ENCODE measurements at places on chromosomes 2 and 18.

GRCh38 chr18:62118328-62118727 lies 68.5 kb downstream of the PIGN start:
- no peak for DNase-seq

DNA sequence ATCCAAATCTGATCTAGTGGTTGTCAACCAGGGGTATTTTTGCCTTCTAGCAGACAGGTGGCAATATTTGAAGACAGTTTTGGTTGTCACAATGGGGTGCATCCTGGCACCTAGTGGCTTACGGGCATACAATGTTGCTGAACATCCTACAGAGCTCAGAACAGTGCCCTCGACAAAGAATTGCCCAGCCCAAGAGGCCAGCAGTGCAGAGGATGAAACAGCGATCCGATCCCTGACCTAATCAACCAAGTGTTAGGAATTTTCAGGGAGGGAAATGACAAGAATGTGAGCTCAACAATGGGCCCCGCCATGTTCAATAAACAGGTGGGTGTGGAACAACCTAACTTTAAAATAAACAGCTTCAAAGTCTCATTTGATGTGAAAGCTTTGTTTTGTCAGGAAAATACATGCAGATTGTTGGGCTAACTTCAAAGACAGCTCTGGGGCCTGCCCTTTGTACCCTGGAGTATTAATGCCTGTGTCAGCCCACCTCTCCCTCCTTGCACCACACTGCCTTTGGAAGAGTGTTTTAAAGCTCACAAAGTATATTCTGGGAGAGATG lies 22.5 kb upstream of the SCYGR5 start:
- DNase-seq: no peak

- DNase-seq: no peak
Observed at GRCh38 chr2:132583666-132584360, 86.2 kb downstream of the LYPD1 start.

- DNase-seq: no peak
Observed at GRCh38 chr2:208006337-208006736, 19.0 kb downstream of the PLEKHM3 start.

- no peak for DNase-seq
Observed at GRCh38 chr2:102778260-102778659, 16.4 kb downstream of the TMEM182 start.

DNA sequence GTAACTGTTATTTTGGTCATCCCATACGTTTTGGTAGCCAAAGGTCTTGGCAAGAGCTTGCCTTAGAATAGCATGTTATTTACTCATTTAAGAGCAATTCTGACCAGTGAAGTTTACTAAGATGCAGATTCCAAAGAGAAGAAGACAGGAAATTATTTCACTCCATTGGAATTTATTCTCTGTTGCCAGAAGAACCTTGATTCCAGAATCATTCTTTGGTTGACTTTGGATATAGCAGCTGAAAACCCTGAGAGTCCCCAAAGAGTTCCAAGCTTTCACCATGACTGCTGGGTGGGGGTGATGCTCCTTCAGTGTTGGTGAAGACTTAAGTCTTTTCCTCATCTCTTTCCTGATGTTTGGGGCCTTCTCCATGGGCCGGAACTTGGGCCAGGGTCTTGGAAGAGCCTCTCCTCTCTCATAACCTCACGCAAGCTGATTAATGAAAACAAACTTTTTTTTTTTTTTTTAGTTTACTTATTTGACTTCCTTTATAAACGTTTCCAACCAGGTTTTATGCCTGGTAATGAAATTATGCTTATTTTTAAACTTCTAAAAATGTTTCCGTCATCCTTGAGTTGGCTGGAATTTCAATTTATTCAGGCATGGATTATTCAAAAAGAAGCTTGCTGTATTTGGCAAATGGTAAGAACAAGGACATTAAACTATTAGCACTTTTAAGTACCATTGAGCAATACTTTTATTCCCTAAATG lies 192.0 kb downstream of the MTX2 start:
- DNase-seq: no peak

DNA sequence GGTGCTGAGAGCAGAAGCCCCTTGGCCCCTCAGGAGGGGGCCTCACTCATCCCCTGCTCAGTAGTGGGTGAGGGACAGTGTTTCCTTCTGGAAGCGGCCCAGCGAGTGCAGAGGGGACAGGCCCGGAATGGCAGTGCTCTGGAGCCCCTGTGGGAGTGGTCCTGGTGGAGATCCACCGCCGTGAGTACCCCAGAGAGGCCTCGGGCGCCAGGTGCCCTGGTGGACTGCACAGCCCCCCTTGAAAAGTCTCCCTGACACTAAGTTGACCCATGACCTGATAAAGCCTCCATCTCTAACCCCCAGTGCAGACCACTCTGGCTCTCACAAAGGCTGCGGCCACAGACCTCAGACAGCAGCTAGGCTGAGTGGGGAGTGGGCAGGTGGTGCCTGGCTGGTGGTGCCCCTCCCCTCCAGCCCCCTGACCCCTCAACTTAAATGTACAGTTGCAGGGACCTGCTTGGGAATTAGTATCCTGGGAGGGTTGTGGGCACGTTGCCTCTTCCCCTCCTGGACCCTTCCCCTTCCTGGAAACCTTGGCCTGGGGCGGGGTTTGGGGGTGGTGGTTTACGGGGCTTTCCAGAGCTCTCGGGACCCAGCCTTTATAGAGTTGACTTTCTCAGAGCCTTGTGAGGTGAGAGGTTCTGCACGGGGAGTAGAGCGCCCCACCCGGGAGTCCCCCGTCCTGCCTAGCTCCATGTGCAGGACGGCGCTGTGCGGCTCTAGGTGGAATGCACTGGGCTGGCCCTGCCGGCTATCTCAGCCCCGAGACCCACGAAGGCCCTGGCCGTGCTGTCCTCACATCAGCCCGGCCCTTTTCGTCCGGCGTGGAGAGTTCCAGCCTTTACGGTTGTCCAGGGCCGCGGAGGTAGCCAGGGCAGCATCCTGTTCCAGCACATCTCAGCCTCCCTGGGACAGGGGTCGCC lies 62.7 kb downstream of the RTP5 start:
- no peak for DNase-seq

- DNase-seq: peak; percentile 15
Observed at GRCh38 chr18:28766027-28766426, 589.1 kb upstream of the CDH2 start.

DNA sequence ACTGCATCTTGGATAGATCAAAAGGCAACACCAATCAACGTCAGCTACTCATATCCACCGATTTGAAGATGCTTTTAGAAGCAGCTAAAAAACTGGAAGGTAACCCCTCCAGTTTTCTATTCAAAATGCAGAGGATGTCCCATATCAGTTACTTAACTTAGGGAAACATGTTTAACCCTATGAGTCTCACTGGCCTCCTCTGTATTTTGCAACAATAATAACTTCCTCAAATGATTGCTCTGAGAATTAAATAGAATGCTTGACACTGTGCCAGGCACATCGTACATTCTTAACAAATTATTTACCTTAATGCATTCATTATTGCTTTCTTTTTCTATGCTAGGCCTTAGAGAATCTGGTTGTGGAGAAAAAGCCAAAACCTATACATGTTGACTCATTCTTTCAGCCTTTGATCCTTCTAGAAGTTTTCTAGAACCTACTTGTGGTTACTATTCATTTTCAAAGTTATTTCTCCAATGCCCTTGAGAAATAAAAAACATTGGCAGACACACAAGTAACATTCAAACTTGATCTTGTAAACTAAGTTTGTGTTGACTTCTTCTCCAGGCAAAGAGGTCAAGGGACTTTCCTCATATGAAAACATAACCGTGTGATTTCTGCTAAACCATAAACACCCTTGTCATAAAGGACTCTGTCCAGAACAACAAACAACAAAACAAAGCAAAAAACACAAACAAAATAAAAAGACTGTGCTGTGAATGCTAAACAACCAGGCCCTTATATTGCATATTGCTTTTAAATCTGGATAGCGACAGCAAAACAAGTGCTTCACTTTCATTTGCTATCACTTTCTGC lies 4.6 kb downstream of the DOCK10 start:
- DNase-seq: no peak

DNA sequence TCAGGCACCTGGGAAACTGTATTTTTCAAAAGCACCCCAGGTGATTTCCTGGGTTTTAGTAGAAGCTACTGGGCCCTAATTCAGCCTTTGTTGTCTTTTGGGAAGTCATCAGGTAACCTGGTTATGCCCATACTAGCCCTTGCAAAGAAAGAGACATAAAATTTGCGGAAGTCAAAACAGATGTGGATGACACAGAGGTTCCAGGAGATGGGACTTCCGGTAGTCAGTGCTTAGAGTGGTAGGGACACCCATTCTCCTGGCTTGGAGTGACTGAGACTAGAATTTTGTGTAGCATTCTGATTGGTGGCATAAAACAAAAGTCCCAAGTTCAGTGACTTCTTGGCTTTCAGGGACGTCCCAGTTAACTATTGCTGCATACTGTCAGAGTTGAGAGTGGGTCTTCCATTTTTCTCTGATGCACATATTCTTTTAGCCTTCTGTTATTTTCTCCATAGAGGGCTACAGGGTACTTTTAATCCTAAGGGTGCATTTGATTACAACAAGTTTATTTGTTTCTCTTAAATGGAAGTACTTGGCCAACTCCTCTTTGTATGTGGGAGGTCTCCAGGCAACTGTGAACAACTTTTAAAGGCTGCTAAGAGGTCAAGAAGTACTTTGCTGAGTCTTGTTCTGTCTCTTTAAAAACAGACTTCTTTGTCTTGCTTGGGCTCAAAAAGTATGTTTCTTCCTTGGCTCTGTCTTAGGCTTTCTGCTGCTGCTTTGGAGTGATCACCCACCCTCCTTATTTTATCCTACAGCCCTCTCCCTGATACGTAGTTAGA lies 8.8 kb downstream of the NAB1 start:
- DNase-seq: peak; percentile 26

GRCh38 chr18:70082430-70082829 lies 123.1 kb downstream of the RTTN start:
- DNase-seq: no peak

DNA sequence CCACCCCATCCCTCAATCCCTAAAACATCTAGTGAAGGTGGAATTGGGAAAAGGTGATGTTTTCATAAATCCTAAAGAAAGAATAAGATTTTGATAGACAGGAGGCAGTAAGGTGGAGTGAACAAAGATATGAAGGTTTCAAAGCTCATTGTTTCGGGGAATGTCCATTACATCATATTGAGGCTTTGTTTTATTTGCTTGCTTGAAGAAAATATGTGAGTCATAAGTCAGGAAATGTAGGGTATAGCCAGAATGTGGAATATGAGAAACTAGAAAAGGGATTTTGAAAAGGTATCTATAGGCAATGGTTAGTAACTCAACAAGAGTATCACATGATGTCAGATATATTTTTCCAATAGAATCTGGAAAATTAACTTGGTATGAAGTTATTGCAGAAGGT lies 1178.5 kb upstream of the ACVR2A start:
- DNase-seq: no peak

DNA sequence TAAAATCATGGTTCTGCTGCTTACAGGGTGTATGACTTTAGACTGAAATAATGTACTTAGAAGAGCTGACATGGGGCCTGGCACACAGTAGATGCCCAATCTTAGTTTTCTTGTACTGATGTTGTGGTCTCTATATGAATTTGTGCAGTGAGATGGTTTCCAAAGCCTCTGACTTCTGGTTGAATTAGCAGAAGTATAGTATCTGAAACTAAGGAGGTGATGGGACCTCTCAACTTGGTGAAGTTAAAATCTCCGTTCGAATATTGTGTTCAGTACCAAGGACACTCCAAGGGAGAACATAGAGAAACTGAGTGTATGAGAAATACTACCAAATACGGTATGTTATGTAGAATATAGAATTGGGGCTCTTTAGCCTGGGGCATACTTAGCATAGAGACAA lies 120.9 kb downstream of the ANTXR1 start:
- no peak for DNase-seq

- DNase-seq: peak; percentile 93
Observed at GRCh38 chr2:42810121-42810970, 18.0 kb upstream of the HAAO start.

GRCh38 chr2:7379799-7380198 lies 462.6 kb downstream of the RNF144A start:
- DNase-seq: no peak

DNA sequence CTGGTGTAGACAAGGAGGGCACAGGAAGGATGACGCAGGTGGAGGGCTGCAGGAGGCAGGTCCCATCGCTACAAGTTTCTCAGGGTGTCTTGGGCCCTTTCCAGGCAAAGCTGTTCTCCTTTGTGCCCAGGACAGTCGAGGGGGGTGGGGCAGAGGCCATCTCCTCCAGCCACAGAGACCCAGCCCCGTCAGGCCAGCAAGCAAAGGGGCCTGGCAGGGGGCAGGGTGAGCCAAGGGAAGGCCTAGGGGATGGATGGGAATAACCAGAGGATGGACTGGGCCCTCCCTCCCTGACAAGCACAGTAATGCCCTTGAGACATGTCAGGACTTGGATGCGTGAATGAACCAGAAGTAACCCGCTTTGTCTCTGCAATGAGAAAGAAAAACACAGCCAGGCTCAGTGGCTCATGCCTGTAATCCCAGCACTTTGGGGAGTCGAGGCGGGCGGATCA lies 6.3 kb downstream of the TCF23 start:
- DNase-seq: no peak

DNA sequence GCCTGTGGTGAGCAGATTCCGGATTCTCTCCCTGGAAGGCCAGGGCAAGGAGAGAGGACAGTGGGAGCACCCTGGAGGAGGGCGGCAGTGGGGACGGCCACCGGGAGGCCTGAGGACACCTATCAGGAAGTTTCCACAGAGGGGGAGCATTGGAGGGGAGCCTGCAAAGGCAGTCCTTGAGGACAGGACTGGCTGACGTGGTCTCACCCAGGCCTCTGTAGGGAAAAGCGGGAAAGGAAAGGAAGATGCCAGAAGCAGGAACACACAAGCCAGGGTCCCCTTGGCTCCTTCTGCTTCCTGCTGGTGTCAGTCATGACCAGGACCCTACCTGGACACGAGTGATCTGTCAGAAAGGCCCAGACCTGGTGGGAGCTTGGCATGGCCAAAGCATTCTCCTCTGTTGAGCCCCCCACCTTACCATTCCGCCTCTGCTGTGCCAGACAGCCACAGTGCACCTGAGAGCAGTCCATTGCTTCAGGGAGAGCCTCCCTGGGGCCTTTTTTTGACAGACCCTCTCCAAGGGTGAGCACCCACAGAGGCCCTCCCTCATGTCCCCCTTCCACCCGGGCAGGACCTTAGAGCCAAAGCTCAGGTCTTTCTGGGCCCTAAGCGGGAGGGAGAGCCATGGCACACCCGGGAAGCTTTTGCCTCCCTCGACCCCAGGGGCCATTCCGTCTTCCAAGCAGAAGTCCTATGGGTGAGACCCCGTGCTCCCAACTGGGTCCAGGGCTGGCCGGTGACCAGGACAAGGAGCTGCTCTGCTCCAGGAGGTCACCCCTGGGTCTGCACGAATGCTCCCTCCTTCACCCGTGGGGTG lies 333.1 kb downstream of the DYSF start:
- no peak for DNase-seq

GRCh38 chr2:190540048-190540447 lies 5.5 kb upstream of the NEMP2 start:
- no peak for DNase-seq

GRCh38 chr2:33130544-33130943 lies 183.8 kb downstream of the LTBP1 start:
- no peak for DNase-seq
